Gastrocnemius medialis (tissue), 4 donors: ENCODE measurements at places on chromosomes 5 and 9. TPM values are rescaled to one million over a fixed set of nuclear protein-coding genes. Genes with fewer than 3 reads are reported as not detected.

GRCh38 chr5:72156946-72157624, 49.8 kb downstream of the MAP1B start:
- no peak for DNase-seq

DNA sequence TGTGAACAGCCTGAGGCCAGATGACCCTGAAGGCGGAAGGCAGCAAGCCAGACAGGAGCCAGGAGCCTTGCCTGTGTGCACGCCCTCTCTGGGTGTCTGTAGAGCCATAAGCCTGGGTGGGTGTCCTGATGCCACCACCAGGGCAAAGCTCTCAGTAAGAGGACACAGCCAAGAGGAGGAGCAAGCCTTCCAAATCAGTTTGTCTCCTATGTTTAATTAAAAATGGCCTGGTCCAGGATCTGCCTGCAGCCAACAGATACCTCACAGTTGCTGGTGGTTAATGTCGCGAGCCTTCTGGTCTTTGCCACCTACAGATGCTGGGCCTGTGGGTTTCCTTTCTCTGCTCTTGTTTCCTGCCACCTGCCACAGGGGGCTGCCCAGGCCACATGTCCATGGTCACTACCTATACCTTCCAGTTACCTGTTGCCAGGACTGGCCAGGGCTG, 56.9 kb downstream of the SYK start:
- DNase-seq = no peak

The CTXN3 gene
- total RNA-seq = not detected

The GDF9 gene
- total RNA-seq = 0.46 TPM

DNA sequence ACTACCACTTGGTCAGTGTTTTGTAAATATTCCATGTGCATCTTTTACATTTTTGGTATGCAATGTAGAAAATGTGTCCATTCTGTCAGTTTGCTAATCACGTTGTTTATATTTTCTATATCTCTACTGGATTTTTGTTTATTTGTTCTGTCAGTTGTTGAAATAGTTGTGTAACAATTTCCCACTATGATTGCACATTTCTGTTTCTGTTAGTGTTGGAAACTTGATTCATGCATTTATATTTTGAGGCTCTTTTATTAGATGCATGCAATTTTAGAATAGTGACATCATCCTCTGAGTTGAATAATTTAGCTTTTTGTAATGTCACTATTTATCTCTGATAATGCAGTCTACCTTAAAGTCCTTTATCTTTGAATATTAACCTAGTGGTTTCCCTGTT, 25.8 kb upstream of the LECT2 start:
- no peak for DNase-seq

The DDX4 gene
- not detected for total RNA-seq

DNA sequence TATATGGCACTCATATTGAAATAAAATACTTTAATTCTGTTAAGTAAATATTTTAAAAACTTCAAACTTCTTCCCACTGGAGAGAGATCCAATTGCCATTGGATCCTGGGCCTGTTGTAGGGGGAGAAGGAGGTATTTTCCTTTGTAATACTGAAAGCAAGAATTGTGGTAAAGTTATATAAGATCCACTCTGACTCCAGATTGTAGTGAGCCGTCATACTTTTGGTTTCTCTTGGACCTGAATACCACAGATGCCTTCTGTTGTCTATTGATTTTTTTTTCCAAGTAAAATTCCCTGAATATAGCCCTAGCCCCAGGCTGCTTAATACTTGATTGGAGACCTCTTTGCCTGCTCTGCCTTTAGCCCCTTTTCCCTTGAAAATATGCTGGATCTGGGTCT, 86.9 kb downstream of the ATG10 start:
- DNase-seq = no peak

The PCDHA9 gene
- total RNA-seq = 0.07 TPM

DNA sequence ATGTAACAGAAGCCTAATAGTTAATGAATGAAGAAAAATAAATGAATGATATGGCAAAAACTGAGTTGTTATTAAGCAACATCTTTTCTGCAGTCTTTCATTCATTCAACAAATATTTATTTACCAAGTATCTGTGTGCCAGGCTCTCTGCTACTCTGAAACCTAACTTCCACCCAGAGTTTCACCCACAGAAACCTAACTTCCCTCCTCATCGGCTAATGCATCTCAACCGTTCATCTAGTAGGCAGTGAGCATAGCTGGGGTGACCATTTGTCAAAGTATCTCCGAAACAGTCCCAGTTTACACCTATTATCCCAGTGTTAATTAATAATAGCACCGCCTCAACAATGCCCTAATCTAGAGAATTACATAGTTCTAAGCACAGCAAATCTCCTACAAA, 1.5 kb downstream of the TTC39B start:
- no peak for DNase-seq

The C5 gene
- total RNA-seq = 1.2 TPM

The C5orf52 gene
- not detected for total RNA-seq

GRCh38 chr9:31612336-31613030, 772.0 kb upstream of the ACO1 start:
- no peak for DNase-seq

- no peak for DNase-seq
These were observed 1.0 kb upstream of the EFNA5 start for GRCh38 chr5:107671742-107672210.

DNA sequence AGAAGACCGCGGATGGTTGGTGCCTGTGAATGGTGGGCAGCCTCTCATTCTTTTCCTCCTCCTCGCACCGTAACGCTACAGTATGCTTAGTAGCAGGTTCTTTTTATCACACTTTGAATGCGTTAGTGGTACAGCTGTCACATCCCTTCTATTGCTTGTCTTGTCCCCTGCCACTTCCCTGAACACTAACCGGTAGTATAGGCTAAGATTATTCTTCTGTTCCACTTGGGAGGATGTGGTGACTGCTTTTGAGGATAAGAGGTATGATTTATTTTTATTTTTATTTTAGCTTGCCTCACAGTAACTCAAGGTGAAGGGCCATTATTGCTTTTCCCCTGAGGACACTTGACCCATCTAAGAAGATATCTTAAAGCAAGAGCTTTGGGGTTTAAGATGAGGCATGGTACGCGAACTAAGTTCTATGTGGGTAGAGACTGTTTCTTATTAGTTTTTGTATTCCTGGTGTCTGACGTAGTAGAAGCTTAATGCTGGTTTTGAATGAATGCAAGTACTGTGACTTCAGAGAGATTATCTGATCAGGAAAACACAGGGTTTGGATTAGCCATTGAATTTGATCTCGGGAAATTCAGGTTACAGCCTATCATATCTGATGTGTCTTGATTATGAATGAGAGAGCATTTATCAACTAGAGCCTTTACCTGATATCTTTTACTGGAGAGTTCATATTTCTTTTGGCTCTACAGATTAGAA, 951 bp downstream of the UNC13B start:
- no peak for DNase-seq

The PRLR gene
- total RNA-seq = 0.10 TPM

GRCh38 chr9:109325089-109325488, 4.2 kb upstream of the EPB41L4B start:
- no peak for DNase-seq

- no peak for DNase-seq
These were observed 62.0 kb downstream of the CRB2 start for GRCh38 chr9:123418052-123418430.

The OBP2B gene
- total RNA-seq = not detected

The DRD1 gene
- total RNA-seq = not detected

- no peak for DNase-seq
These were observed 93.9 kb upstream of the DMRT1 start for GRCh38 chr9:747567-747966.

DNA sequence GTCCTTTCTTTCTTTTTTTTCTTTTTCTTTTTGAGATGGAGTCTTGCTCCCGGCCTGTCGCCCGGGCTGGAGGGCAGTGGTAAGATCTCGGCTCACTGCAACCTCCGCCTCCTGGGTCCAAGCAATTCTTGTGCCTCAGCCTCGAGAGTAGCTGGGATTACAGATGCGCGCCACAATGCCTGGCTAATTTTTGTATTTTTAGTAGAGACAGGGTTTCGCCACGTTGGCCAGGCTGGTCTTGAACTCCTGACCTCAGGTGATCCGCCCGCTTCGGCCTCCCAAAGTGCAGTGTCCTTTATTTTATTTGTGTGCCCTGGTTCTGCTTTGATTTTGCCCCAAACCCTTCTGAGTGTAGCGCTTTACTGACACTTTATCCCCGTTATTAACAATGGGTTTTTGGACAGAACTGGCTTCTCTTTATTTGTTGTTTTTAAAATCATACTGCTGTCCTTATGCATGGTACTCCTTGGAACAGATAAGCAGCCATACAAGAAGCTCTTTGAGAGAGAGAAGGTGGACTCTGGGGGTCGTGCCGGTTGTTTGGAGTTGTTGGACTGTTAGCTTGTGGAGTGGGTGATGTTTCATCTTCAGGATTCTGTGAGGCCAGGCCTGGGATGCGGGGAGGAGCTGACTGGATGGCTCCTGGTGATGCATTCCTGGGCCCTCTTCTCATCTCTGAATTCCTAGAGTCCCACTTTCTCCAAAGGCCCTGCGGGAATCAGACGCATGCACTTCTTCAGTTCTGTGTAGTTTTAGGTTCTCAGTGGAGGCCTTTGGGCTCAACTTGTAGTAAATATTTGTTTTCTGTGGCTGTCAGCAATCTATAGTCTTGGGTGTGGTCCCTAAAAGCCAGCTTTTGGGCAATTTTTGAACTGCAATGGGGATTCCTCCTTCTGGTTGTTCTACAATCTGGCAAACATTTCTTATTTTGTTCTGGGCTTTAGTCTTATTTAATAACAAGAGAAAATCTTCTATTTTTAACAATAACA, 47.8 kb downstream of the PTTG1 start:
- DNase-seq = no peak

- no peak for DNase-seq
These were observed 275.6 kb upstream of the SLC30A5 start for GRCh38 chr5:68818057-68818695.

DNA sequence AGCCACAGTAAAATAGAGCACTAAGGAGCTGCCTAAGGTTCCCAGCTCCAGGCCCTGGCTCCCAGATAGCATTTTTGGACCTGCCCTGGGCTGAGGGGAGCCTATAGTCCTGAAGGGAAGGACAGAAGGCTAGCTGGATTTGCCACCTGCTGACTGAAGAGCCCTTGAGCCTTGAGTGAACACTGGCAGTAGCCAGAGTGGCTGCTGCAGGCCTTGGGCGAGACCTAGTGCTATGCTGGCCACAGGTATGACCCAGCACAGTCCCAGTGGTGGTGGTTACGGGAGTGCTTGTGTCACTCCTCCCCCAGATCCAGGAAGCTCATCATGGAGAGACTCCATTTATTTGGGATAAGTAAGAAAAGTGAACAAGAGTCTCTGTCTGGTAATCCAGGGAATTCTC, 10.3 kb upstream of the STX17 start:
- no peak for DNase-seq

The ZBTB6 gene
- 4.5 TPM for total RNA-seq
